ENCODE measurements at places on chromosomes 12 and 14.

DNA sequence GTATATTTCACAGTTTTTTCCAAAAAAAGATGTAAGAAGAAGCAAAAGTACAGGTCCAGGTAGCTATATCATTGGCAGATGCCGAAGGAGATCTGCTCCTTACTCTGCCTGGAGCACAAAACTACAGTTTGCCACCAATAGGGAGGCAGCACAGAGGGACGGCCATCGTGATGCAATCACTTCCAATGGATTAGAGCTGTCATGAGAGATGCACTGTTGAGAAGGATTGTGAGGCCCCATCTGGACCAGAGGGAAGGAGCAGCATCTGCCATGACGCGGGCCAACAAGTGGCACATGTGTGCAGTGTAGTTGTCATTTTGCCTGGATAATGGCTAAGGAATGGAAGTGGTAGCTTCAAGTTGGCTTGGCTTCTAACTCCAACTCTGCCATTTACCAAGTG lies 318.8 kb upstream of the FKBP4 start:
- DNase-seq: no peak

DNA sequence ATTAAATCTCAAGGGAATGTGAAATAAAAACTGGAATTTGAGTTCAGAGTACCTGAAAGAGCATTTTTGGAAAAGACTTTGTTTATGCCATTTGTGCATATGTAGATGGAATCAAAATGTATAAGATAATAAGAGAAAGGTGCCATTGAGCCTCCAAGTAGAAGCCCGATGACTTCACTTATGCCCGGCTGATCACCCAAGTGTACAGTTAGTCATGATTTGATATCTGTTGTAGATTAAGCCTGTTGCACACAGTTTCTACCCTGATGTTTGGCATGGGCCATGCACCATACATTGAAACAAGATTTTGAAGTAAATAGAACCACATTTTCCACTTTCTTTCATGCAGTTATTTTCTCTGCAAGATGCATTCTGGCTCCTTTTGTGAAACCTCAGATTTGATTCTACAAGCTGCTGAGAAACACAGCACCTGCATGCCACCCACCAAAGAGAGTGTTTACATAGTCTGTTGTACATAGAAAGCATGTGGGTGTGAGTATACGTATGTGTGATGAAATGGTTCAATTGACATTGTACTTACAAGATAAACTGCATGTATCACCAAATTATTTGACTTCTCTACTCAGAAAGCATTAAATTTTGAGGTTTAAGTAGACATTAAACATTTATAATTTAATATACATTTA lies 772.5 kb downstream of the DIO2 start:
- DNase-seq: no peak

DNA sequence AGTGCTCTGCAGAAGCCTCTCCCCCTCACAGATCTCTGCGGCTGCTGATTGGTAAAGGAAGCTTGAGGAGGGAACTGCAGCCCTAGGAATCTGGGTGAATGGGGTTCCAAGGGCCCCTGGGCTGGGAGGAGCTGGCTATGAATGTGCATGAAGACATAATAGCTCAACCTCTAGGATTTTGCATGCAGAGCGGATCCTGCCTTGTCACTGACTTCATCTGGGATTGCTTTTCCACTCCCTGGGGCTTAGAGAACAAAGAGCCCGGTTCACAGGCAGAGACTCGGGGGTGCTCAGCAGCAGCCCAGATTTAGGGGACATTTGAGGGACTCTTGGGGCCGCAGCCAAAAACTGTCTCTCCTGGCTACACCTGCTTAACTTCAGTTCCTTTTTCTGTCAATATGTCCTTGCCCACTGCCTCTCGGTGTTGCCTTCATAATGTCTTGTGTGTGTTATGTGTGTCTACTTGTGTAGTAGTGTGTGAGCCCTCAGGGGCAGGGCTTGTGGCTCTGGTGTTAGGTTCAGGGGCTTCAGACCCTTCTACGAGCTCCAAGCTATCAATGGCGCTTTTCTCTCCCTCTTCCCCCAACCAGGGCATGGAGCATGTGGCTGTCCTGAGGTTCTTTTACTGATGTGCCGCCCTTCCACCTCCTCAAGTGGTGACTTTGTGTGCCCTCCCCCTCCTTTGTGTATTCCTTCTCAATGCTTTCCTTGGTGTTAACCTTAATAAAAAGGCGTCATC lies 1.9 kb downstream of the CCDC184 start:
- DNase-seq: no peak

- DNase-seq: no peak
Observed at GRCh38 chr14:54643696-54644176, 76.8 kb downstream of the SAMD4A start.

DNA sequence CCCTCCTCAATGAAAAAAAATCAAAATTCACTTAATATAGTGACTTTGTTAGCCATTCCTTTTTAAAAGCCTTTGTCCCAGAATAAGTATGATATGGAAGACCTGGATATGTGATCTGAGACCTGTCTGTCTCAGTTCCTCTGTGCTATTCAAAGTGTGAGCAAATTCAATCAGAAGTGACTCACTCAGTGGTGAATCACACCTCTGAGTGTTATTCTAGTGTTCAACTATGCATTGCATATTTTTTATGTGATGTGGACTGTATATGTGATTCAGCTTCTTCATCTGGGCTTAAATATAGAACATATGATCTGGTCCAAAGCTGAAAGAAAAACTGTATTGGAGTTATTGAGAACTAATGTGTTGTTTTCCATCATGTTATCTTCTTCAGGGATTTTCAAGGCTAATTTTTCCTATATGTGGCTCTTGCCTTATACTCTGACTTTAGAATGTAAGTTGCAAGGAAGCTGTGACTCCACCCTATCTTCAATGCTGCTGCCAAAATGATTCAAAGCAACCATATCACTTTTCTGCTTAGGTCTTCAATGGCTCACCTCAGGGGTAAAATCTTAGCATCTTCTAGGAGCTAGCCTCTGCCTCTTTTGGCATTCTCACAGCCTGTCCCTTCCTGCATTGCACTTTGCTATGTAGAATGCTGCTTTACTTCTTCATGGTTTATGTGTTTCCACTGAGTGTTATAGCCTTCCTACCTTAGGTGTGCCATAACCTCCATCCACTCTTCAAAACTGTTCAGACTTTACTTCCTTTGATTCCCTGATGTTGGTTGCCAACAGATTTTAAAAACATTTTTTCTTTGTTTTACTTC lies 169.8 kb downstream of the OTOGL start:
- no peak for DNase-seq

DNA sequence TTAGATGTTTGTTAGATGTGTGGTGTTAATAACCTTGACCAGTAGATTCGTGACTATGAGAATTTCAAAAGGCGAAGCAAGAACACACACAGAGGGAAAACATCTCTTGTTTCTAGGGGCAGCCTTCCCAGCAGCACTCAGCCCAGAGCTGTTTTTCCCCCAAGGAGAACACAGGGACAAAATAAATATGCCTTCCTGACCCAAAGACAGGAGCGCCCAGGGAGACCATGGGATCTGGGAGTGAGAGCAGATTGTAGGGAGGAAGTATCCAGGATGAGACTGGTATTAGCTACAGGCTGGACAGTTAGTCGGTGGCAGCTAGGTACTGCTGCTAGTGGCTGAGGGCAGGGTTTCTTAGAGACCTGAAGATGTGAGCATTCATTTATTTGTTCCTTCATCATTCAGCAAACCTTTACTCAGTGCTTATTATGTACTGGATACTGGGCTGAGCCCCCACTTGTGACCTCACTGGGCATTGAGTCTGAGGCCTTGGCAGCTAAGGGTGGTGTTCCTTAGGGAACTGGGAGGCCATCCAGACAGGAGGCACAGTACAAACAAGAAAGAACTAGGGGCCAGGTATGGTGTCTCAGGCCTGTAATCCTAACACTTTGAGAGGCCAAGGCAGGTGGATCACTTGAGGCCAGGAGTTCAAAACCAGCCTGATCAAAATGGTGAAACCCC lies 469.8 kb downstream of the ZFP36L1 start:
- DNase-seq: no peak

DNA sequence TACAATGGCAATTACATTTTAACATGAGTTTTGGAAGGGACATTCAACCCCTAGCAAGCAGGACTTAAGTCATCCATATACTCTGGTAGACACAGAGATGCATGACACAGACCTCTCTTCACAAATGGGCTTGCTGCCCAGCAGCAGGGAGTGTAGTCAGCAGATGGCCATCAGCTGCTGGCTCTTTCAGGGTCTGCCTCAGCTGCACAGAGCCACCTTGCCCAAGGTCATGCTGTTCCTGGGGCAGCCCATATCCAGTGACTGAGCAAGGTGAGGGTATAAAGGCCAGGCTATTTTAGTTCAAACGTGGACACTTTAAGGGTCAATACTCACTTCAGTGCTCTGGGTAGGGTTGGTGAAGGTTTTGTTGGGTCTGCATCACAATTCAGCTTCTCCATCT lies 58.3 kb upstream of the JDP2 start:
- DNase-seq: no peak

DNA sequence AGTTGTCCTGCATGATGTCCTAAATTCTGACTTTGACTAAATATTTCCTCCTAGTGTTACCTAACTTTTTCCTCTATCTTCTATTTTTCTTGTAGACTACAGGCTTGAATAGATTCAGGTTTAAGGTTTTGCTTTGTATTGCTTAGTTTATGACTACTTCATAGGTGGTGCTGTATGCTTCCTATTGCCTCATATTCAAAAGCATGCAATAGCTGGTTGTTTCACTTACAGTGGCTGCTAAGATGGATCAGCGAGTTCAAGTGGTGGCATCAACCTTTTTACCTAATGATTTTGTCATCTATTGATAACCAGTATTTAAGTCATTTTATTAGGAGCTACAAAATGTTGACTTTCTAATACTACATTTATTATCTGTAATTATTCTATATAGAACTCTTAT lies 36.3 kb upstream of the BICD1 start:
- no peak for DNase-seq

GRCh38 chr14:105986894-105987284 lies 460.5 kb downstream of the TMEM121 start:
- DNase-seq: no peak

- no peak for DNase-seq
Observed at GRCh38 chr12:98606359-98606988, 13.0 kb downstream of the SLC25A3 start.

GRCh38 chr14:68226523-68226922 lies 406.9 kb downstream of the RAD51B start:
- DNase-seq: no peak

GRCh38 chr12:82696543-82696942 lies 9.8 kb downstream of the TMTC2 start:
- no peak for DNase-seq

GRCh38 chr12:10624605-10625004 lies 11.2 kb upstream of the MAGOHB start:
- no peak for DNase-seq

DNA sequence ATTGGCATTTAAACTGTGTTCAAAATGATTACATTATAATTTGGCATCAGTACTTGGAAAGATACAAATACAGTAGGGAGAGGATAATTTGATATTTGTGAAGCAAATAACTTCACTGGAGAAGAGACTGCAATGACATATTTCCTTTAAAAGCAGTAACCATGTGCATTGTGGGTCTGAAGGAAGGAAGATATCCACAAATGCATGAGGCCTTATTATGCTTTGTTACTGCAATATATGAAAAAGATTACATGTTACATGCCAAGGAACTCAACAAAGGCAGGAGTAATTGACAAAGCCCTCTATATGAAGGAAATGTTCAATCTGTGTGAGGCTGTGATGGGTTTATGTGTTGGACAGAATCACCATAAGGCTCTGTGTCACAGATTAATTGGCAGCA lies 391.5 kb downstream of the APAF1 start:
- DNase-seq: no peak

DNA sequence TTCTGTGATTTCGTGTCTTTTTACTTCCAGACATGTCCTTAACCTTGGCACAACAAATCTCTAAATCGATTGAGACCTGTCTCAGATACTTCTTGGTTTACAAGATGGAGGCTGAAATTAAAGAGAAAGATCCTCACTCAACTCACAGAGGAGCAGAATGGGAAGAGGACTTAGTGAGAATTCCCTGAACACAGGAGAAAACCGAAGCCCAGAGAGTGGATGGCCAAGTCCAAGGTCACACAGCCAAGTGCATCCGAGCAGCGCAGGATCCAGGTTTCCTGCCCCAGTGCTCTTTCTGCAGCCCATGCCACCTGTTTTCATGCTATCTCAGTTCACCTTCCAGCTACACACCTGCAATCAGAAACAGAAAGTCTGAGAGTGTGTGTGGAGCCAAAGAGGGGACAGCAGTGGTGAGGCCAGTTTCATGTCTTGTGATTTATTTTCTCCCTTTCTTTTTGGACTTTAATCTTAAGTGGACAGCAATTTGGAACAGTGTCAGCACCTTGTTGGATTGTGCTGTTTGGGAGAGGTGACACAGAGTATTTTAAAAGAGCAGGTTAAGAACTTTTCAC lies 22.9 kb upstream of the TCL1B start:
- DNase-seq: no peak

- DNase-seq: no peak
Observed at GRCh38 chr12:125081427-125081826, 16.2 kb downstream of the AACS start.

GRCh38 chr14:64733321-64733720 lies 29.1 kb downstream of the PLEKHG3 start:
- no peak for DNase-seq

- DNase-seq: no peak
Observed at GRCh38 chr14:42140831-42141279, 534.2 kb downstream of the LRFN5 start.

GRCh38 chr14:71318097-71318459 lies 410.8 kb downstream of the PCNX1 start:
- no peak for DNase-seq

DNA sequence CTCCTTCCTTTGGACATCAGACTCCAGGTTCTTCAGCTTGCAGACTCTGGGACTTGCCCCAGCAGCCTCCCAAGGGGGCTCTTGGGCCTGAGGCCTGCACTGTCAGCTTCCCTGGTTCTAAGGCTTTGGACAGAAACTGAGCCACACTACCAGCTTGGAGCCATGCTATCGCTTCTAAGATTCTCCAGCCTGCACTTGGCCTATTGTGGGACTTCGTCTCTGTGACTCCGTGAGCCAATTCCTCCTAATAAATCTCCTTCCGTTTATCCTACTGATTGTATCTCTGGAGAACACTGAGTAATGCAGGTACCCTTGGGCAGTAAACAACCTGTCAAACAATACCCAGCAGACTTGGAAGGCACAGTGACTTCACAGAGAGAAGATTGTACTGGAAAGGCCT lies 24.9 kb upstream of the RHOJ start:
- no peak for DNase-seq

GRCh38 chr12:66071549-66071948 lies 59.0 kb downstream of the LLPH start:
- no peak for DNase-seq

DNA sequence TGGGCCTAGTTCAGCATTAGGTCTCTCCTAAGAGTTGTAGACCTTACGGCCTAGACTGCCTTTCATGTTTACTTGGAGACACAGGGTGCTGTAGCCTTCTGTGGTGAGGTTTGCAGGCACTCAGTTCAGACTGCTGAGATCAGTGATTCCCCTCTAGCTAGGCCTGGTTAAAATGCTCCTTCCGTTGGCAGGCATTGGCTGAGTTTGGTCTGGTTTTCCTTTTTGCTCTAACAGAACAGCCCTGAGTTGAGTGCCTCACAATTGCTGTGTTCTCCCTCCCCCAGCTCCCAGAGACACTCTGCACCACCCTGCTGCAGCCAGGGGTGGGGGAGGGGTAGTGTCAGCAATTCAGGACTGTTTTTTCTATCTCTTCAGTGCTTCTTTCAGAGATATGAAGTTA lies 178.9 kb upstream of the DYRK2 start:
- no peak for DNase-seq
